ENCODE measurements at places on chromosomes 16 and 17.

GRCh38 chr17:36791942-36792475 lies 145.3 kb upstream of the LHX1 start:
- no peak for DNase-seq

GRCh38 chr16:75702242-75702641 lies 981 bp upstream of the DUXB start:
- no peak for DNase-seq

- DNase-seq, result no peak
Measured at GRCh38 chr17:49404906-49405305, 9.8 kb downstream of the PHB1 start.

- DNase-seq, result no peak
Measured at GRCh38 chr16:72284042-72284789, 112.3 kb upstream of the PMFBP1 start.

GRCh38 chr17:82598256-82599119 lies 49.8 kb downstream of the WDR45B start:
- no peak for DNase-seq

DNA sequence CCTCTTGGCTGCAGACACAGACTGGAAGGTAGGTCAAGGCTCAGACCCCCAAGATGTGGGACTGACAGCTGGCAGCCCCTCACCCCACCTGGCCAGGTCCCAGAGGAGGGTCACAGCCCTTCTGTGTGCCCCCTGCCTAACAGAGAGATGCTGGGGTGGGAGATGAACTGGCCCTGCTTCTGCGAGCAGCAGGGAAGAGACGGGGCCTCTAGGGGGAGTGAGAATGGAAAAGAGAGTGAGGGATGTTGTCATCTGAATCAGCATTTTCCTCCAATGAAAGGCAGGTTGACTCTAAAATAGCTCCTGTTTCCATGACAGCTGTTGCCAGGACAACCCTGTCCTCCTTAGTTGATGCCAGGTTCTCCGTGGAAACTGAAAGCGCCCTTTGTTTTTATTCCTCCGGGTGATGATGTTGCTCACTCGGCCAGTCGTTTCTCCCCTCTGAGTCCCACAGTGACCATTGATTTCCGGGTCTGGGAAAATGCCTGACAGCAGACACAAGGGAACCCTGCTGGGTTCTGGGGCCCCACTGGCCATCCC lies 4.9 kb upstream of the NDRG4 start:
- peak; percentile 46 for DNase-seq

GRCh38 chr17:5695480-5695879 lies 111.2 kb upstream of the NLRP1 start:
- DNase-seq, result no peak

- no peak for DNase-seq
Measured at GRCh38 chr16:70688246-70688742, 2.4 kb upstream of the MTSS2 start.

GRCh38 chr17:48427598-48427997 lies 2.4 kb downstream of the SKAP1 start:
- no peak for DNase-seq

- DNase-seq, result no peak
Measured at GRCh38 chr16:81597079-81597658, 152.6 kb downstream of the CMIP start.

DNA sequence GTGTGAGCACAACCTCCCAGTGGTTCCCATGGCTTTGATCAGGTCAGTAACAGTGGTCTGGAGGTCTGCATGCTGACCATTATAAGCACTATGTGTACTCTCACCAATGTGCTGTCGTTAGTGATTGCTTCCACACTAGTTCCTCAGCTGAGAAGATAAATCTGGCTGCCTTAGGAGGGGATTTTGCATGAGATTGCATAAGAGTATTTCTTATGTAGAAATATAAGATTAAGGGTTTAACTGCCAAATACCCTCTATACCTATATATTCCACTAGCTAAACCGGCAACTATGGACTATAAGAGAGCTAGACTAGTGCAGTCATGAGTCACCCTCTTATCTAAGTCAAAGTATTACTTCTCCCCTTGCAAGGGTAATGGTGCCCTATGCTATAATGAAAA lies 580.2 kb downstream of the CDH11 start:
- no peak for DNase-seq

- no peak for DNase-seq
Measured at GRCh38 chr16:68086860-68087268, 1.7 kb downstream of the NFATC3 start.

DNA sequence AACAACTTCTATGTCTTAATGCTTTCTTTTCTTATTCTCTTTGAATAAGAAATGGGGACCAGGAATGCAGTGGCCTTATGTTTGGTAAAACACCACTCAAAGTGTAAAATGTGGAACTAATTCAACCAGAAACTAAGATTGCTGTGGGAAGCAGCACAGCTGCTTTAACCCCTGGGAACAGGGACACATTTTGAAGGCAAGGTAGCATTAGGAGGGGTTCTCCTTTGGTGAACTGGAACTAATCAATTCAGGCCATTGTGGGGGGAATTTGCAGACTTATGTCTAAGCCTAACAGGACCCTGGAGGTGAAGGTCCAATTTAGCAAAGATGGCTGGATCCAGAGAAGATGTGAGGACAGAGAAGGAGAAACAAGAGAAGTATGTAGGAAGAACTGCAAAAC lies 256.1 kb downstream of the ZFHX3 start:
- DNase-seq, result no peak

Measured in naive thymus-derived CD8-positive, alpha-beta T cell (primary cell).